H1 (cell line): ENCODE measurements at places on chromosomes 1 and 21.

GRCh38 chr1:24203404-24203803 lies 16.3 kb upstream of the IFNLR1 start:
- no peak for DNase-seq

- DNase-seq = no peak
Measured at GRCh38 chr1:58979677-58980076, 195.8 kb upstream of the JUN start.

GRCh38 chr1:15940110-15941043 lies 35.5 kb downstream of the ZBTB17 start:
- no peak for DNase-seq

- DNase-seq = no peak
Measured at GRCh38 chr1:209797978-209798639, 7.8 kb downstream of the IRF6 start.

- DNase-seq = no peak
Measured at GRCh38 chr1:71641903-71642302, 561.1 kb upstream of the ZRANB2 start.

GRCh38 chr1:78277253-78277652 lies 213.5 kb upstream of the PTGFR start:
- DNase-seq = no peak

GRCh38 chr1:65509912-65510680 lies 89.6 kb downstream of the LEPR start:
- no peak for DNase-seq

DNA sequence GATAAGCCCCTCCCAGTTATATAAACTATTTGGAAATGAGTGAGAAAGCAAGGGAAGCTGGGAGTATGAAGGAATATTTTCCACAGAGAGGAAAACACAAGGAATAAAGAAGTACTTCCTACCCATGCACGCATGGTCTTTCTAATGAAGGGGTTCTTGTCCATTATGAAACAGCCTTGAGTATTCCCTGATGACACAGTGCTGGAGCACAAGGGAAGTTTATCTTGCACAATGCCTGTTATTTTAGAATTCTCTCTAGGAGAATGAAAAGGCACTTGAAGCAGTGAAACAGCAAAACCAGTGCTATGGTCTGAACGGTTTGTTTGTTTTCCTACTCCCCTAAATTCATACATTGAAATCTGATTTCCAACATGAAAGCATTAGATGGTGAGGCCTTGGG lies 38.6 kb upstream of the ADAMTS1 start:
- DNase-seq = no peak

DNA sequence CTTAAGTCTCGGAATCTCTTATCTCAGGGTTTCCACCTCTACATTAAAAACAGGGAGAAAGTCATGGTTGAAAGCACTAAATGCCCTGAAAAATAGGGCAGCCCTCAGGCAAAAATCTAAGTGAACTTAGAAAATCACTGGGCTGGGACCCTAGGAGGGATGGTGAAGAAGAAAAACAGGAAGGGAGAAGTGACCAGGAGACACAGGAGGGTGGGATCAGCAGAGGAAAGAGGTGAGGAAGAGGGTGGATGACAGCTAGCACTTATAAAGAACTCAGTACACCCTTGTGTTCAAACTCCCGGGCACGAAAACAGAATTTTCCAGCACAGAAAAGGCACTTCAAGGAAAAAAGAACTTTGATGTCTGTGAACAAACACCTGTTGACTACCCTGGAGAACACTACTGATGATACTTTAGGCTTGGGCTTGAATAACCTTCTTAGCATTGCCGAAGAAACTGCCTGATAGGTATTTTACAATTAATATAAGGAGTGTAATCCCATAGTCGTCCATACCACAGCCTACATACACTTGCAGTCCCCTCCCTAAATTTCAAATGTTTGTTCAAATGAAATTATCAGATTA lies 2.0 kb downstream of the CHML start:
- DNase-seq = no peak

- no peak for DNase-seq
Measured at GRCh38 chr1:179921981-179922872, 32.4 kb upstream of the CEP350 start.

DNA sequence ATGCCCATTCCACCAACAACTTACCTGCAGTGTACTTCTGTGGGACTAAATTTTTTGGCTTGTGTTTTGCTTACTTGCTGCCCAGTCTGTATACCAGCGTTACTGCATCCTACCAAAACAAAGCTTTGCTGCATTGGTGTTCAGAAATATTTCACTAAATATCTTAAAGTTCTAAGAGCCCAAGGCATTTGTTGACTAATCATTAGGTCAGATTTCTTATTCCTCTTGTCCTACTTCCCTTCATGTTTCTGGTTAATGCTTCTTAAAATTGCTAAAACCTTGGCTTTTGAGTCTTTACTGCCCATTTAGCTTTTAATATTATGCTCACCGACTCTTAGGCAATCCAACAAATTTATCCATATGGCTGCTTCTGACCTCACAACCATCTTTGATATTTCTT lies 161.8 kb downstream of the DPYD start:
- no peak for DNase-seq

DNA sequence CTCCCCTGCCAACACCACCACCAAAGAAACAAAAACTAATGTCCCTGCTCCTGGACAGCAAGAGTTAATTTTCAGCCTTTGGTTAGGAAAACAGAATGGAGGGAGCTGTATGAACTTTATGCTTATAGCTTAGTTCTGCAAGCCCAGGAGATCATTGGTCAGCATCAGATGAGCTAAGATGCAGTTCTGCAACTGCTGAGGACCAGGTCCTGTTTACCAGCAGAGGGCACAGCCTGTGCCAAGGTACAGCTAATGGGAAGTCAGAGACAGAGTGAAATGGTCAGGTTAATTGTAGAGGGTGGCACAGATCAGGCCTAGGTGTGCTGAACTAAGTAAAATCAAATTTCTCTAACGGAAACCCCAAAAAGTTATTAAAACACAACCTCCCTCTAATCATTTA lies 161.3 kb downstream of the ROR1 start:
- DNase-seq = no peak

DNA sequence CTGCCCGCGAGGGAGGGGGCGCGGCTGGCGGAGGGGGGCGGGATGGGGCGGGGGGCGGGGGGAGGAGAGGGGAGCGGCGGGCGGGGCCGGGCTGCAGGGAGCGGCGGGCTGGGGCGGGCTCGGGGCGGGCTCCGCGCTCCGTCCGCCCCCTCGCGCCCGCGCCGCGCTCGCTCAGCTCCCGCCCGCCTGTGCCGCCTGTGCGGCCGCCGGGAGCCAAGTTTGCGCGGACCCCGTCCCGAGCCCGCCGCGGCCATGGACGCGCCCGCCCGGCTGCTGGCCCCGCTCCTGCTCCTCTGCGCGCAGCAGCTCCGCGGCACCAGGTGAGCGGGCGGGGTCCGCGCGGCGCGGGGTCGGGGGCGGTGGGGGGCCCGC lies at the start of gene GABRD:
Gene GABRD, plus strand, starts transcription at position 174 of the 372 bp plus-strand sequence. Its CDS starts 79 bp downstream, at position 253.
- DNase-seq = no peak

DNA sequence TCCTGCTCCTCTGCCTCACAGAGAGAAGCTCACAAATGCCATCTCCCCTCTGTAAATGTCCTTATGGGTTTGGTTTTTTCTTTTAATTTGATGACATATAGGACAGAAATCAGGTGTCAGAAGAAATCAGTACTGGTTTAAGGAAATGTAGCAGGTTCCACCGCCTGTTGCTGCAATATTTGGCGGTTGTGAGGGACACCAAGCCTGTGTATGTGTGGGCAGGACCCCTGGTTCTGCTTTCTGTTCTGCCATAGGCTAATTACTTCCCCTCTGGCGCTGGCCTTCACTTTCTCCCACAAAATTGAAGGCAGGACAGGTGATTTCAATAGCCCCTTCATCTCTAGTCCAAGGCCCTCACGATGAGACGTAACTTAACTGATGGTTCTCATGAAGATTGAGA lies 69.2 kb downstream of the PRDM2 start:
- no peak for DNase-seq

DNA sequence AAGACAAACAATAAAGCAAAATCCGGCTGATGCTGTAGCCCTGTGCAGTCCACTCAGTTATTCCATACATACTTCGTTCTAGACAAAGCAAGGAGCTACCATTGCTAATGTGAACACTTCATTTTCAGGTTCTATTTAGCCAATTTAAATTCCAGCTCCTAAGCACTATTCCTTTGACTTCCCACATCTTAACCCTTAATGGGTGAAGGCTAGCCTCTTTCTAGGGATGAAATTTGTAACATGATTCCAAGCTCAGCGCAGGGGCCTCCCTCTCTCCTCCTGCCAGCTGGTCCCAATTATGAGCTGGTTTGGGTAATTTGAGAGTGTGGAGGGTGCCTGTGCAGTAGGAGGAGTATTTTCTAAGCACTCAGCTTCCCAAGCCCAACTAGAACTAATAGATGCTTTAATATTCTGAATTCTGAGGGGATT lies 53.9 kb upstream of the PTGFRN start:
- DNase-seq = no peak

DNA sequence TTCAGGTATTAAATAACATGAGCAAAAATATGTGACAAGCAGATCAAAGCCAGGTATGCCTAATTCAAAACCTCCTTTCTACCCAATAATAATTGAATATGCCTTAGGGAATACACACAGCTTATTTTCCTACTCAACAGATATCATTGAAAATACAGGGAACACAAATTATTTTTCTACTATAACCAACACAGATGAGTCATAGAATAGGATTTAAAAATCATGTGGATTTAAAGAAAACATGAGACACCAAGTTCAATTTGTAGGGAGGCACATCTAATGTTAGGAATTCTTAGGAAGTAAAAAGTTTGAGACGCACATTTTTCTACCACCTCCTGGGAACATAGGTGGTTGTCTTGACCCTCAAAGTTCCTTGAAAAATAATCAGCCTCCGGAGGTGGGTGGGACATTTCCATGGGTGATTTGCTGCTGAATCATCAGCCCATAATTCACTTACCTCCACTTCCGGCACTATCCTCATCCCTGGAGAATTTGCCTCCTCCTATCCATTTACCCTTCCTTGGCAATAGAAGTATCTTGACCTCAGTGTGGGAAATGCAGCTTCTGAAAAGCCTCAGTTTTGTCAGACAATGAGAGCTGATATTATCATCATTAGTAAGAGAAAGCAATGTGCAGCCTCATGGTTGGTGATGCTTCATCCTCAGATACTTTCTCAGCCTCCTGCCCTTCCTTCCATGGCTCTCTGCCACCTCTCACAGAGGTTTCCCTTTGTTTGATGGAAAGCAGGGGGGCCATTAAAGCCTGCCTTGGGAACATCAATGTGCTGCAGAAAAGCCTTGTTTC lies 33.5 kb upstream of the RGS4 start:
- DNase-seq = no peak

DNA sequence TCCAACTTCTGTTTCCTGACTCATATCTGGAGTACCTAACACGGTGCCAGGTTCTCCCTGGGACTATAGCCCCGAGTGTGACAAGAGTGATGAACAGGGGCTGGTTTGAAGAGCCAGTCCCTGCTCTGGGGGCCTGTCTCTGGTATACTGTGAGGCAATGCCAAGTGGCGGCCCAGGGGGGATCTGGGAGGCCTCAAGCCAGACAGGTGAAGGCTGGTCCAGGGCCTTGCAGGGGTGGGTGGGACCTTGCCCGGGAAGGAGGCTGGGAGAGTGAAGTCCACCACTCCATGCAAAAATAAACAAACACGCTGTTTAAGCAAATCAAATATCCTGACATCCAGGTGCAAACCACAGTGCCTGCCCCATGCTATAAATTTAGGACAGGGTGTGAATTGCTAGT lies 6.8 kb upstream of the PLXNA2 start:
- no peak for DNase-seq

- DNase-seq = no peak
Measured at GRCh38 chr1:83918688-83919285, 80.1 kb downstream of the TTLL7 start.

DNA sequence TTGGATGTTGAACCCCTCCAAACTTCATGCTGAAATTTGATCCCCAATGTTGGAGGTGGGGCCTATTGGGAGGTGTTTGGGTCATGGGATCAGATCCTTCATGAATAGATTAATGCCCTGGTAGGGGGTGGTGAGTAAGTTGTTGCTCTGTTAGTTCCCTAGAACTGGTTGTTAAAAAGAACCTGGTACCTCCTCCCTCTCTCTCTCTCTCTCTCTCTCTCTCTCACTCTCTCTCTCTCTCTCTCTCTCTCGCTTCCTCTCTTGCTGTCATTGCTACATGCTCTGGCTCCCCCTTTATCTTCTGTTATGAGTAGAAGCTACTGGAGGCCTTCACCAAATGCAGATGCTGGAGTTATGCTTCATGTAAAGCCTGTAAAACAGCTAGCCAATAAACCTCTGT lies 498.2 kb upstream of the NR5A2 start:
- no peak for DNase-seq

- no peak for DNase-seq
Measured at GRCh38 chr1:229253151-229253974, 17.5 kb upstream of the RAB4A start.

GRCh38 chr21:37452227-37452626 lies 85.7 kb downstream of the DYRK1A start:
- DNase-seq = no peak

DNA sequence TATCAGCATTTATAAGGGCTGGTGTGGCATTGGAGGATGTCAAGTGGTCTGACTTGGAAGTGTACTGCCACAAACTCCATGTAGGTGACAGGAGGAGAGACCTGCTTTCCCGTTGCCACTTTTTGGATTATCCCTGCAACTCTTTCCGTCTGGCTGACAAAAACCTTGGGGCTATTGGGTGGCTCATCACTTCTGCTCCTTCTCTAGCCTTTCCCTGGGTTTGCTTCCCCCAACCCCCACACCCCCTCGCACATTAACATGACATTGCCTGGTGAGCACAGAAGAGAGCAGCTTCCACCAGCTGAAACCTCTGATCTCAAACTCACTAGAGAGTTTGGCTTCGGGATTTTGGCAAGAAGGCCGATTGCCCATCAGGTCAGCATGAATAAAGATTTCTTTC lies 39.2 kb downstream of the PROX1 start:
- no peak for DNase-seq

- no peak for DNase-seq
Measured at GRCh38 chr21:31318971-31319370, 25.1 kb downstream of the TIAM1 start.

DNA sequence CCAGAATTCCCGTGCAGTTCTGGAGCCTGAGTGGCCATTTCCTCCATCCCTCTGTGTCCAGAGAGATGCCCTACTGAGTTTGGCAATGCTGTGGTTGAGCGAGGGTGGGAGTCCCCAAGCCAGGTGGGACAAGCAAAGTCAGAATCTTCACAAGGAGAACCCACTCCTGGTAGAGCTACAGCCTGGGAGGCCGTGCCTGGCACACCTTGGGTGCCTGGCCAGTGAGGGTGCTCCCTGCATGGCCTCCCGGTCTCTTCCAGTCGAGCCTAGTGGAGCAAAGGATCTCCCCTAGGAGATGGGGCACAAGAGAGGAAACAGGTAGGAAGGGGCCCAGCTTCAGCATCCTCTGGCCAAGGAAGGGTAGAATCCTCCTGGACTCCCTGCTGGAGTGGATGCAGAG lies 57.9 kb downstream of the H3-3A start:
- DNase-seq = no peak
